Spinal cord (tissue), 10 donors: ENCODE measurements at places on chromosomes 13 and 19. TPM values are rescaled to one million over a fixed set of nuclear protein-coding genes. Genes with fewer than 3 reads are reported as not detected.

DNA sequence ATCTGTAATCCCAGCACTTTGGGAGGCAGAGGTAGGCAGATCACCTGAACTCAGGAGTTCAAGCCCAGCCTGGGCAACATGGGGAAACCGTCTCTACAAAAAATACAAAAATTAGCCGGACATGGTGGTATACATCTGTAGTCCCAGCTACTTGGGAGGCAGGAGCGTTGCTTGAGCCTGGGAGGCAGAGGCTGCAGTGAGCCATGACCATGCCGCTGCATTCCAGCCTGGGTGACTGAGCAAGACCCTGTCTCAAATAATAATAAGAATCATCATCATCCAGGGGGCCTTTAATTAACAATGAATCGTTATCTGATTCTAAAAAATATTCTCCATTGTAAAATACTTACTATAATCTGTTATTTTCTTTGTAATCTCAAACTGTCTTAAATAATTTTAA is 283.4 kb downstream of the DACH1 start:
- DNase-seq = no peak

The FPR2 gene
- not detected for polyA plus RNA-seq

The FTL gene
- 1,255 TPM for polyA plus RNA-seq

- no peak for DNase-seq
Observed at GRCh38 chr19:47002853-47003610, 16.6 kb upstream of the NPAS1 start.

DNA sequence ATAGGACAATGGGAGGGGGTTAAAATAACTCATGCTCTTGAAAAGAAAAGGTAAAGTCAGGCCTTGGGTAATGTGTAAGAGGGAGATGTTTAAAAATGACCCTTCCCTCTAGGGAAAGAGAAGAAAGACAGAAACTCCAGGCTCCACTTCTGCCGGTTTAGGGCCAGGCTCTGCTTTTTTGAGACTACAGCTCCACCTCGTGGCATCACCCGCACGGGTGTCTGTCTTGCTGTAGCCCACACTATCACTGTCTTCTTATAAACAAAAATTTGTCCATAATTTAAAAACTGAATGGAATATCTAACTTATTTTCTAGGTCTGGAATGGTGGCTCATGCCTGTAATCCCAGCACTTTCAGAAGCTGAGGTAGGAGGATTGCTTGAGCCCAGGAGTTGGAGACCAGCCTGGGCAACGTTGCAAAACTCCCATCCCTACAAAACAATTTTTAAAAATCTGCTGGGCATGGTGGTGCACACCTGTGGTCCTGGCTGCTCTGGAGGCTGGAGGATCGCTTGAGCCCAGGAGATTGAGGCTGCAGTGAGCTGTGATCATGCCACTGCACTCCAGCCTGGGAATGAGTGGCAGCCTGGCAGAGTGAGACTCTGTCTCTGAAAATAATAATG is 65.1 kb upstream of the GTF3A start:
- peak; percentile 92 for DNase-seq

DNA sequence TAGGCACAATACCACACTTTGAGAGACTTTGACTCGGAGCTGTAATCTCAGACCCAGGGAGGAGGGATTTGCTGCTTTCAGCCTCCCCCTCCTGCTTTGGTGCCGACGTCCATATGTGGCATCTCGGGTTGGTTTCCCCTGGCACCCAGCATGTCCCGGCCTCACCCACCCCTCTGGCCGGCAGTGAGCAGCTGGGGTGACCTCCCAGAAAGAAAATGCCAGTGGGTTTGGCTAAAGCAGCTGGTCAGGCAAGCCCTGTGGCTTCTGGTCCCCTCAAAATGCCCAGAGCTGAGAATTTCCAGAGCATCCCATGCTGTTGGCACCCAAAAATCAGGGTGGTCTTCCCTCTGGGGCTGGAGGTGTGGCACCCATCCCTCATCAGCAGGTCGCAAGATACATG is 34.1 kb downstream of the INSR start:
- DNase-seq = no peak

The CILP2 gene
- 0.98 TPM for polyA plus RNA-seq

GRCh38 chr19:3276341-3276799 is 51.9 kb downstream of the CELF5 start:
- no peak for DNase-seq

- no peak for DNase-seq
Observed at GRCh38 chr19:41441321-41441945, 1.5 kb upstream of the ERICH4 start.

GRCh38 chr19:1538978-1539377 is 15.1 kb downstream of the PLK5 start:
- no peak for DNase-seq
